ENCODE measurements at places on chromosomes 6 and 20. TPM values are rescaled to one million over a fixed set of nuclear protein-coding genes. Genes with fewer than 3 reads are reported as not detected.

The FHL5 gene
- not detected for total RNA-seq

The COL19A1 gene
- total RNA-seq, result 0.11 TPM

The SMOC2 gene
- not detected for total RNA-seq

The FRK gene
- total RNA-seq, result 5.1 TPM

The ISM1 gene
- total RNA-seq, result not detected

The LY6G6F gene
- total RNA-seq, result not detected

The TSPO2 gene
- total RNA-seq, result not detected

The GNRH2 gene
- total RNA-seq, result 0.39 TPM

The TDP2 gene
- total RNA-seq, result 16.9 TPM

The TCF15 gene
- total RNA-seq, result not detected

The TAAR2 gene
- total RNA-seq, result not detected

The BEND6 gene
- 12.6 TPM for total RNA-seq

The CLVS2 gene
- total RNA-seq, result 1.6 TPM

The CYP39A1 gene
- total RNA-seq, result 0.22 TPM

The PPP1R14C gene
- total RNA-seq, result 14.5 TPM

The TTK gene
- 6.7 TPM for total RNA-seq

The SRMS gene
- not detected for total RNA-seq

The TNNC2 gene
- total RNA-seq, result not detected

The PRPH2 gene
- total RNA-seq, result 0.79 TPM

The PSORS1C1 gene
- total RNA-seq, result 41.2 TPM

The YTHDF1 gene
- total RNA-seq, result 59.1 TPM

The SNPH gene
- 2.4 TPM for total RNA-seq

The PM20D2 gene
- 1.6 TPM for total RNA-seq

The PCMTD2 gene
- 29.2 TPM for total RNA-seq

The KCNS1 gene
- 0.79 TPM for total RNA-seq

The INSM1 gene
- not detected for total RNA-seq

The NKAIN4 gene
- total RNA-seq, result not detected

The SLC32A1 gene
- total RNA-seq, result not detected

The GJA1 gene
- 195 TPM for total RNA-seq

The STXBP5 gene
- 33.8 TPM for total RNA-seq

The CCN5 gene
- total RNA-seq, result 0.54 TPM

The C20orf202 gene
- under 0.01 TPM for total RNA-seq

The SYCP2L gene
- 0.11 TPM for total RNA-seq

The ANKRD60 gene
- not detected for total RNA-seq

The BMP2 gene
- 0.79 TPM for total RNA-seq

The COX4I2 gene
- not detected for total RNA-seq

The RRAGD gene
- total RNA-seq, result 0.54 TPM

The THBS2 gene
- 1.3 TPM for total RNA-seq

The SNX21 gene
- 65.1 TPM for total RNA-seq

The TEAD3 gene
- 47.5 TPM for total RNA-seq

The SLC22A2 gene
- total RNA-seq, result 0.11 TPM

The HLA-DQA1 gene
- not detected for total RNA-seq

The SLC22A16 gene
- not detected for total RNA-seq

The MYB gene
- total RNA-seq, result not detected

The ASIP gene
- not detected for total RNA-seq

Measured in placental epithelial cell (primary cell).